Stimulated activated CD4-positive, alpha-beta T cell treated with anti-CD3 and anti-CD28 coated beads, Interleukin-2, amount 100 ng/mL, for 24 hours (primary cell): ENCODE measurements at places on chromosomes 1 and 21.

DNA sequence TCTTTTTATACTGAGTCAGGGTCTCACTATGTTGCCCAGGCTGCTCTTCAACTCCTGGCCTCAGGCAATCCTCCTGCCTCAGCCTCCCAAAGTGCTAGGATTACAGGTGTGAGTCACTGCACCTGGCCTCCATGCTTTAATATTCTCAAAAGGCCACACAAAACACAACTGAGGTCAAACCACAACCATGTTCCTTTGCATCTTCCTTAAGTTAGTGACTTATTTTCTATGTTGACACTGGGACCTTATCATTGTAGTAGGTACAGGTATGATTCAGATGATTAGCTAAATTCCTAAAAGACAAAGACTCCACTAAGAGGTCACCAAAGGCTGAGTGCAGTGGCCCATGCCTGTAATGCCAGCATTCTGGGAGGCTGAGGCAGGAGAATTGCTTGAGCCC lies 131.9 kb upstream of the ATP1B1 start:
- no peak for DNase-seq

DNA sequence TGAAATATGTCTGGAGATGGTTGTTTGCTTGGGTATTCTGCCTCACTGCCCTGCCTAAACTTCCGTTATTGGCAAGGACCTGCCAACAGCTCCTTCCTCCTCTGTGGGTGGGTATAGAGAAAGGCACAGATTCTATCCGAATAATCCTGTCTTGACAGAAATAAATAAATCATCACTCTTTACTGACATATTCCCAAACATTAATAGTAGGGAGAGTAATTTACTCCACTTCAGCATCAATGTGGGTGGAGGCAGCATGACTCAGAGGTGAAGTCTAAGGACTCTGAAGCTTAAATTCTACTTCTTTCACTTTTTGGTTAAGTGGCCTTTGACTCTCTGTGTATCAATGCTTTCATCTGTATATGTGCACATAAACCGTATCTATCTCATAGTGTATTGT lies 2.9 kb downstream of the CD84 start:
- DNase-seq: peak; percentile 58

GRCh38 chr21:15015622-15016471 lies 49.0 kb downstream of the NRIP1 start:
- no peak for DNase-seq

DNA sequence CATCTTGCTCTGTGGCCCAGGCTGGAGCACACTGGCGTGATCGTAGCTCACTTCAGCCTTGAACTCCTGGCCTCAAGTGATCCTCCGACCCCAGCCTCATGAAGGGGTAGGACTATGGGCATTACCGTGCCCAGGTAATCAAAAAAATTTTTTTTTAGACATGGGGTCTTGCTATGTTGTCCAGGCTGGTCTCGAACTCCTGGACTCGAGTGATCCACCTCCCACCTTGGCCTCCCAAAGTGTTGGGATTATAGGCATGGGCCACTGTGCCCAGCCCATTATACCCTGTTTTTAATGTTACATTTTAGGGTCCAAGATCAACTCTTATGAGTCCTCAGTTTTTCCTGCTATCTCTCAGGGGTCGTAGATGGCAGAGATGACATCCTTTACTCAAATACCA lies 6.3 kb downstream of the MRAP start:
- no peak for DNase-seq

GRCh38 chr1:55741516-55741915 lies 526.4 kb upstream of the USP24 start:
- DNase-seq: no peak

DNA sequence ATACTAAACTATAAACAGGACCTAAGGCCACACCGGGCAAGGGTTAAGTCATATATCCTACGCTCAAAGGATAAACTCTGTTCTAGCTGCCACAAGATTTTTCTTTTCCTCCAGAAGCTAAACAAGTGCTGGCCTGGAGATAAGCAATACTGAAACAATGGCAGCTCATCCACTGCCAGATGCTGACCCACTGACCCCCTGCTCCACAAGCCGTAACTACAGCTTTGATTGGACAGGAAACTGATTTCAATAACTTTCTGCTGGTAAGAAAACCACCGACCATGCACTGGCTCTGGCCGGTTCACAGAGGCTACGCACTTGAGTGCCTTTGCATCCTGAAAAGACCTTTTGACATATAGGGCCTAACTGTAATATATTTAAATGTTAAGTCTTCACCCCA lies 51.3 kb upstream of the PLA2G2C start:
- DNase-seq: no peak

DNA sequence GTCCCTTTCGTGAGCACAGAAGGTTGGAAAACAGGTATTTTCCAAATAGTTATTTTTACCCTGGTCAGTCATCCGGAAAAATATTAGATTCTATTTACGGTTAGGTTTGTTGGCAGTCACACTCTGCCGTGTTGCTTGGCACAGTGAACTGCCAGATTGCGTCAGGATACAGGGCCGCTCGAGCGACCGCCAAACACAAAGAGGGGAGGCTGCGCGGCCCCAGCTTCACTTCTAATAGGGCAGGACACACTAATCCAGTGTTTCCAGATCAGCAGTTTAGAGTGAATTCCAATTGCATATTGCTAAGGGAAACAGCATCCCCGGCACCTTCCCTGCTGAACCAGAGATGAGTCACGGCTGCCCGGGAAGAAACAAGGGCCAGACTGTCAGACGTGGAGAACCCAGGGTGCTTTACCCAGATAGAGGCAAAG lies 22.9 kb downstream of the UMODL1 start:
- DNase-seq: no peak

GRCh38 chr1:246106342-246106763 lies 400.7 kb downstream of the SMYD3 start:
- no peak for DNase-seq

DNA sequence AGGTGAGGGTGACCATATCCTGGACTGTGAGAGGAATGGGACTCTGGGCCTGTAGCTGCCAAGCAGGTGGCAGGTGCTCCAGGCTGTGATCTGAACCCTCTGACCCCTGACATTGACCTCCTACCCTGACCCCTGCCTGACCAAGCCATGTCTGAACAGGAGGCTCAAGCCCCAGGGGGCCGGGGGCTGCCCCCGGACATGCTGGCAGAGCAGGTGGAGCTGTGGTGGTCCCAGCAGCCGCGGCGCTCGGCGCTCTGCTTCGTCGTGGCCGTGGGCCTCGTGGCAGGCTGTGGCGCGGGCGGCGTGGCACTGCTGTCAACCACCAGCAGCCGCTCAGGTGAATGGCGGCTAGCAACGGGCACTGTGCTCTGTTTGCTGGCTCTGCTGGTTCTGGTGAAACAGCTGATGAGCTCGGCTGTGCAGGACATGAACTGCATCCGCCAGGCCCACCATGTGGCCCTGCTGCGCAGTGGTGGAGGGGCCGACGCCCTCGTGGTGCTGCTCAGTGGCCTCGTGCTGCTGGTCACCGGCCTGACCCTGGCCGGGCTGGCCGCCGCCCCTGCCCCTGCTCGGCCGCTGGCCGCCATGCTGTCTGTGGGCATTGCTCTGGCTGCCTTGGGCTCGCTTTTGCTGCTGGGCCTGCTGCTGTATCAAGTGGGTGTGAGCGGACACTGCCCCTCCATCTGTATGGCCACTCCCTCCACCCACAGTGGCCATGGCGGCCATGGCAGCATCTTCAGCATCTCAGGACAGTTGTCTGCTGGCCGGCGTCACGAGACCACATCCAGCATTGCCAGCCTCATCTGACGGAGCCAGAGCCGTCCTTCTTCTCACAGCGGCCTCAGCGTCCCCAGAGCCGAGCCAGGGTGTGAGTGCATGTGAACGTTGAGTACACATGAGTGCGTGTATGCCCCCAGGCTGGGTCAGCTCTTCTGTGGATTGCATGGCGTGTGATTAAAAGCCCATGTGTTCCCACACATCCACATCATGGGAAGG lies 3.1 kb downstream of the TMEM125 start:
- no peak for DNase-seq

DNA sequence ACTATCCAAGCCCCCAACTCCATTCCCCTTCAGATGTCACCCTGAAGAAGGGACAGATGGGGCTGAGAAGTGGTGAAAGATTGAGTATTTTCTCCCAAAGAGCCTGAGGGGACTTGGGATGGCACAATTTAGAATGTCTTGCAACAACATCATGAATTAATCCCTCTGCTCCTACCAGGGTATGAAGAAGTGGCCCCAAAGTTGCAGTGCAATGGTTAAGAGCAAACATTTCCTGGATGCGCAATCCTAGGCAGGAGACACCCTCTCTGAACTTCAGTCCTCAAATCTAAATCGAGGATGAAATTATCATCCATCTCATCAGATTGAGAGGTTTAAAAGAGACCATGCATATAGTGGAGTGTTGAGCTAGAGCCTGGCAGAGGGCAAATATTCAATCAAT lies 28.6 kb upstream of the CITED4 start:
- no peak for DNase-seq
